SW 1271 (cell line): ENCODE measurements at places on chromosomes 4 and X.

GRCh38 chr4:189279188-189279587 lies 661.5 kb upstream of the FRG1 start:
- DNase-seq: no peak

DNA sequence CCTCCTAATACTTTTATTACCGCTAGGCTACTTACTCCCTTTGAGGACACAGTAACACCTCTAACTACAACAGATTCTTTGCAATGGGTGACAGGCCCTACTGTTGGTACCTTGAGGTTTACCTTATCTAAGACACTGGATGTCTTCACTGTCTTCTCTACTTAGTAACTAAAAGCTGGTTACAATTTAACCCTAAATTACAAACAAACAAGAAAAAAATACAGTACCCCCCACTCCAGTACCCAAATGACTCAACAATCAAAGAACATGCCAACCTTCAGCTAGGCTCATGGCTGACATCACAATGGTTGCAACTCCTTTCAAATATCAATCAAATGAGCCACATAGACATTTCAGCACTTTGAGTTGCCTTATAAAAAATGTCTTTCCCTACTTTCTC lies 198.0 kb downstream of the GUCY2F start:
- DNase-seq: no peak

DNA sequence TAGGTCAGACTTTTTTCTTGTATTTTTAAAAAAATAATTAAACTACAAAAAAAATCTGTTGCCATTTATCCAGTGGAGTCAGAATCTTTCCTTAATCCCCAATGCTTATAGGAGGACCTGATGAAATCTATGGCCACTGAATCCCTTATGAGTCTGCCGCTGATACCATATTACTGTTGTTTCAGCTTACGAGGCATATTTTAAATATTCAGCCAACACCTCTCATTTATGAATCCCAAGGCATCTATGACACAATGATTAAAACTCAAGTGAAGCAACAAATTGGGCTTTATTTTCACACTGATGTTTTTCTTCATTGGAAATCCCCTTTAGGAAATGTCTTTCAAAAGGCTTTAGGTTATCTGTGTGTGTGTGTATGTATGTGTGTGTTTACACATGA lies 137.8 kb upstream of the PUDP start:
- no peak for DNase-seq

- DNase-seq: no peak
These were observed 20.7 kb upstream of the CTSO start for GRCh38 chr4:155974476-155974749.

- no peak for DNase-seq
These were observed 51.5 kb downstream of the HMGB2 start for GRCh38 chr4:173282626-173283025.

- no peak for DNase-seq
These were observed 68.7 kb upstream of the TEX13D start for GRCh38 chrX:124263743-124264142.

- no peak for DNase-seq
These were observed 70.2 kb upstream of the LONRF3 start for GRCh38 chrX:118904218-118904617.

- DNase-seq: no peak
These were observed 55.8 kb downstream of the IL1RAPL2 start for GRCh38 chrX:104621781-104622180.

DNA sequence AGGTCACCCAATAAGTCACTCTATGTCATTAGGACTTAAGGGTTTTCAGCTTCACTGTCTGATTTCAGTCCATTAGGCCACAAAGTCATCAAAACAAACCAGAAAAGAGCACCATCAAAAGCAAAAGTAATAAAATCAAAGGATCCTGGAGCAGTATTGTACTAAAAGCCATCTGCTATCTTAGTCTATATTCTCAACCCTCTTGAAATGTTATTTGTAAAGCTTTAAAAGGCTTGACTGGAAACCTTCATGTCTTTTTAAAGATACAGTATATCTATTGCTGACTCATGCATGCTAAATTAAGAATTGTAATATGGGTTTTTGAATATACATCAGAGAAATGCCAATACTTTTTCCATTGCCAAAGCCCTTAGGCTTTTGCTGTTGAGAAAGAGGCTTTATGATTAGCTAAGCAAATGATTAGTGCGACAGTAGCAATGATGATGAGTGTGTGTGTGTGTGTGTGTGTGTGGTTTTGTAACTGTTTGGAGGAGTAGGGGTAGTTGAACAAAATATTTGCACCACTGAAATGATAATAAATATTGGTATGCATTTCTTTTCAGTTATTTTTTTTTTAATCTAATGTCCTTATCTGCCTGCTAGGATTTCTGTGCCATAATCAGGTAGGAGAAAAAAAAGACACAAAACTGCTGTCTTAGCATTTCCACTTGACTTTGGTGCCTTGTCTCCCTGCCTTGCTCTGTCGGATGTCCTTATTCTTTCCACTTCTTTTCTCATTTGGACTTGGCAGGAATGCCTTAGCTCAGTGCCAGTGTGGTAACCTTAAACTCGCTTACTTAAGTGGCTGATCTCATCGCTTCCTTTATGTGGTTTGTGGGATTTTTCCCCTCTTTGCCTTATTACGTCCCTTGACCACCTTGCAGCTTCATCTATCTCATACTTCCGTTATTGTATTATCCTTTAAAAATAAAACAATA lies 119.7 kb downstream of the PCDH7 start:
- no peak for DNase-seq

GRCh38 chr4:25092139-25092538 lies 61.4 kb upstream of the LGI2 start:
- no peak for DNase-seq

- DNase-seq: no peak
These were observed 52.2 kb downstream of the AFM start for GRCh38 chr4:73533515-73534422.

GRCh38 chrX:137151403-137151802 lies 117.6 kb upstream of the GPR101 start:
- no peak for DNase-seq

- no peak for DNase-seq
These were observed 22.9 kb upstream of the CXCL3 start for GRCh38 chr4:74061430-74061829.

GRCh38 chr4:84091266-84091665 lies 407.8 kb downstream of the NKX6-1 start:
- DNase-seq: no peak

- no peak for DNase-seq
These were observed 165.8 kb upstream of the CYSLTR1 start for GRCh38 chrX:78493180-78493579.
